ENCODE measurements at places on chromosomes 5 and 9.
A peak's percentile ranks its signal among the peaks of the same experiment; 100 is the strongest.

DNA sequence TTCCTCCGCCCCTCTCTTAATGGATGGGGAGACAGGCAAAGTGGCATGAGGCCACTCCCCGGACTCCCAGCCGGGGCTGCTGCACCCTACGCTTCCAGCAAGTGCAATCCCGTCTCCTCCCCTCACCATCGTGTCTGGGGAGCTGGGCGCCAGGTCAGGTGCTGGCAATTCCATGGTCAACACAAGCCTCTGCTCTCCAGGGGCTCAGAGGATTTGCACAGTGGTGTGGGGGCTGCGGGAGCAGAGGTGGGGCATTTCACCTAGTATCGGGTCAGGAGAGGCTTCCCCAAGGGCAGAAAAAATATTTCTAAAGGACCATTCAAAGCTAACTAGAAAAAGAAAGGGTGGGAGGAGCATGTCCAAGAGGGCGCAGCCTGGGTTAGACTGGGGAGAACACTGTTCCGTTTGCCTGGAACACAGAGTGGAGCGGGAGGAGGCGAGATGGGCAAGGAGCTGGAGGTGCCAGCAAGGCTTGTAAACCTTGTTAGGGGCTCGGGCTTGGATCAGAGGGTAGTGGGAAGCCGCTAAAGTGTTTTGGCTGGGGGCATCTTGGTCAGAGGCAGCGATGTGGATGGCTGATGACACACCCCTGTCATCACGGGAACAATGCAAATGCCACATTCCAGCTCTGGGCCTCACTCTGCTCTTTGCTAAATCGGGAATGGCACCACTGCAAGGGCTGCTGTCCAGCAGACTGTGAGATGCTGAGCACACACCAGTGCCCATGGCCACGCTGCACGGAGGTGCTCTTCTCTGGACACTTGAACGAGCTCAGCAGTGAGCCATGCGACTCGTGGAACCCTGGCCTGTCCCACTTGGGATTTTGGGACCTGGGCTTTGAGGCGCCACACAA, 191.7 kb downstream of the CDK5RAP2 start:
- DNase-seq = peak; percentile 64

GRCh38 chr9:27489087-27489876, 34.8 kb upstream of the IFNK start:
- no peak for DNase-seq

- no peak for DNase-seq
These were observed 153.5 kb upstream of the STK32A start for GRCh38 chr5:147081311-147081764.

- no peak for DNase-seq
These were observed 456.9 kb downstream of the RASEF start for GRCh38 chr9:82606071-82606470.

- no peak for DNase-seq
These were observed 112.2 kb upstream of the SMC2 start for GRCh38 chr9:103981912-103982311.

DNA sequence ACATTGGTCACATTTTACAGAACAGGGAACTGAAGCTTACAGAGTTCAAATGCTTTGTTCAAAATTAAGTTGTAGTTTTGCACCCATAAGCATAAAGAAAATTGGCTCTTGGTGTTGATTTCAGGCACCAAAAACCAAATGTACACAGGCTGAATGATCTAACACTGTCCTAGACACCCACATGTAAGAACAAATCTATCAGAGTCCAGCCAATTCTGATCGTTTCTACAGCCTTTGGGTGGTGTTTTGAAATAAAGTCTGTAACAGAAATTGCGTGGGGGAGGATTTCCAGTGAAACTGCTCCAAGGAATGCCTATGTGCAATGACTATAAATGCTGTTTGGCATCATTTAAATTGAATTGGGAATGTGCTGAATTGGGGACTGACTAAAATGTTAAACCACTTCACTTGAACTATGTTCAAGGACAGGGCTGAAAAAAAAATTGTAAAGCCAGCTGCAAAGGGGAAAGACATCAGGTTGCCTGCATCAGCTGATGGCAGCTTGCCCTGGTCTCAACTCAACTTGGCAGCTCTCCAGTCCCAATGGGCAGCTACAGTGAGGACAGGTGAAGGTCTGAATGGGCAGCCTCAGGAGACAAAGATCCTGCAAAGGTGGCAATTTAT, 92.2 kb upstream of the TRPC7 start:
- no peak for DNase-seq

DNA sequence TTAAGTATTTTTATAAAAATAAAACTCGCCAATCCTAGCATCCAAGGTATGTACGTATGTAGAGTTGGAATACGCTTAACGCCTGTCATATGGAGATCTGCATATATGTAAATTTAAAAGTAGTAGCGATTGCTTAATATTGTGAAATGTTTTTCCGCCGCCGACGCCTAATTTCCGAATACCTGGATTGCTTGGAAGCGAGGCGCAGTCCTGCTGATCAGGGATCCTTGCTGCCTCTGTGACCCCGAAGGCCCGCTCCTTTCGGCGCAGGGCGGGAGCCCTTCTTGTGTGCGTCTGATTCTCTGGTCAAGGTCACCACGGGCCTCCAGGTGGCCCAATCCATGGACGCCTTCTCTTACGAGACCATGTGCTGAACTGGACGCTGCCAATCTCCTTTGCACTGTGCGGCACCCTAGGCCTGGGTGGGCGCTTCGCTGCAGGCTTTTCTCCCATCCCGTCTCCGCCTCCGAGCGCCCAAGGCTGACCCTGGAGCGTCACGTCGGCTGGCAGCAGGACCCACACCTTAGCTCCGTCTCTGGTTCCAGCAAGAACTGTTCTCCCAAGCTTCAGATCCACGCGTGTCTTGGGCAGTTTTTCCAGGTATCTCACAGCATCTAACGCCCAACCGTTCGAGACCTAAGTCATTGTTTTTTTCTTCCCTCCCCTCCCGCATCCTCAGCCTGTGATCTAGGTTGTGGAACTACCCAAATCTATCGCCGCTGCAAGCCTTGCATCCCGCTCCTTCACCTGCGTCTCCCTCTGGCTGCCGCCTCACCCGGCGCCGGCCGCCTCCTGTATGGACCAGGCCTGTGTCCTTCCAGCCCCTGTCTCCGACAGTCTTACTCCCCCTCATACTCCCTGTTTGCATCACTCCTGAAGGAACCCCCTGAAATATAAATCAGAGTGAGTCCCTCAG, 3.6 kb upstream of the TRIM41 start:
- DNase-seq = no peak

- DNase-seq = no peak
These were observed 245.1 kb downstream of the AOPEP start for GRCh38 chr9:94971378-94972131.

- DNase-seq = peak; percentile 28
These were observed 1.6 kb downstream of the FABP6 start for GRCh38 chr5:160230686-160231527.

DNA sequence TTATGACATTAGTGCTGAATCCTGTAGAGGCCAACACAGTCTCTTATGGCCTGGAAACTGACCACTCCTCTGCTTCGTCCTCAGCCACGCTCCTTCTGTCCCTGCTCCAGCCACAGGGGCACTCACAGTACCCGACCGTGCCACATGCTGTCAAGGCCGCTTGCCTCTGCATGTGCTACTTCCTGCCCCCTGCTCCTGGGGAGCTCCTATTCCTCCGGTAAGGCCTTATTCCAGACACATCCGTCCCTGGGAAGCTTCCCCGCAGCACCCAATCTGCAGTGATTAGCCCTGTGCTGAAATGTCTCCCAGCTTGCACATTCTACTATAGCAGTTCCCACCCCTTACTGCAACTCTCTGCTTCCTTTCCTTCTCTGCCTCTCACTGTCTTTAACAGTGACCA, 187.5 kb downstream of the CRB2 start:
- no peak for DNase-seq

DNA sequence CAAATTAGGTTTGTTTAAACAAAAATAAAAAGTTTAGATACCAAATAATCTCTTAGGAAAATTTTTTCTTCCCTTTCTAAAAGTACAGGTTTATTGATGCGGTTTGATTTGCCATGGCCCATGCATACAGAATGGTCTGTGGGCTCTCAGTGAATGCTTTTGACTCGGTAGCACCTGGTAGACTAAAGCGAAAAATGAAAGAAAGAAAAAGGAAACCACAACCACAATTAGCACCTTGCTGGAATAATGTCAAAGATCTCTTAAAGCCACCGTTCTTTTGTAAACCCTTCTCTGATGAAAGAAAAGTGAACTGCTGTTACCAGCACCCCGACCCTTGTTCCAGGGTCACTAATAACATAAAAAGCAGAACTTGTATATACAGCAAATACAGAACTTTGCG, 157.9 kb downstream of the NFIB start:
- no peak for DNase-seq

- DNase-seq = peak; percentile 37
These were observed 41.0 kb upstream of the FCN2 start for GRCh38 chr9:134839455-134840125.

DNA sequence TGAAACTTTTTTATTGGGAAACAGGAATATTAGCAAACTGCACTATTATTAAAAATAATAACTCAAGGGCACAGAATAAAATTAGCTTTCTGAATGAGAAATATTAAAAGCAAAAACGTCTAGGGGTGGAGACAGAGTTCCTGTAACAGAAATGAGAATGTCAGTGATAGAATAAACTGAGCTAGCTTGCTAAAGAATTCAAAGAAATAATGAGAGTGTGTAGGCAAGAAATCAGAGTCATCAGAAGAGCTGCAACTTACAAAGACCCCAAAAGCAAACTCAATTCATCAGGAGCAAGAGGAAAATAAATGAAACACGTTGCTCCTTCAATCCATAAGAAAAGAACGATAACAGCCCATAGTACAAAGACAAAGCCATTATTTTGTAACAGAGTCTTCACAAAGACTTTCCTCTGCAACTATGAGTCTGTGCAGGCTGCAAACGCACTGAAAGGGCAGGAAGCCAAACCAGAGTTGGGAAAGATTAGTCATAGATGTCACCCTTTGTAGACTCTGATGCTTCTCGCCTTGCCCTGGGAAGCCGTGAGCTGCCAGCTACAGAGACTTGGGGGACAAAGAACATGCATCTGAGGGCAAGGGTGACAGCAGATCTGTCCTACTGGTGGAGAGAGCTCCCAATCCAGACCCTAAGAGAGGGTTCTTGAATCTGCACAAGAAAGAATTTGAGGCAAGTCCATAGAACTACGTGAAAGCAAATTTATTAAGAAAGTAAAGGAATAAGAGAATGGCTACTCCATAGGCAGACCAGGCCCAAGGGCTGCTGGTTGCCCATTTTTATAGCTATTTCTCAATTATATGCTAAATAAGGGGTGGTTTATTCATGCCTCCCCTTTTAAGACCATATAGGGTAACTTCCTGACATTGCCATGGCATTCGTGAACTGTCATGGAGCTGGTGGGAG, 40.8 kb downstream of the SHC3 start:
- DNase-seq = peak; percentile 49

- DNase-seq = no peak
These were observed 43.3 kb downstream of the PRELID2 start for GRCh38 chr5:145791866-145792265.

DNA sequence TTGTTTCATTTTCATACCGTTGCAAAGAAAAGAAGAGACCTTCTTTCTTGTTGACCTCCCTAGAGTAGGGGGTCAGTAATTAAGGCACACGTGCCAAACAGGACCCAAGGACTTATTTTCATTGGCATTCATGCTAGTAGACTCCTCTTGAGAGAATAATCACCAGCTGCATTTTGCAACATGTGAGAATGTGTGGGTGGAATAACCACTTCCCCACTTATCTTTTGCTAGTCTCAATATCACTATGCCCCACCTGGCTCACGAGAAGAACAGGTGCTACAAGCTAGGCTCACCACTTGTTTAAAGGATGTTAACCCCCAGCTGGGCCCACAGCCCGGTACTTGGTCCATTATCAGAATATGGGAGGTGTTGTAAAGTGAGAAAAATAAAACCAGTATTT, 460.7 kb upstream of the MEF2C start:
- no peak for DNase-seq

GRCh38 chr5:153959134-153959957, 79.4 kb downstream of the FAM114A2 start:
- DNase-seq = no peak

DNA sequence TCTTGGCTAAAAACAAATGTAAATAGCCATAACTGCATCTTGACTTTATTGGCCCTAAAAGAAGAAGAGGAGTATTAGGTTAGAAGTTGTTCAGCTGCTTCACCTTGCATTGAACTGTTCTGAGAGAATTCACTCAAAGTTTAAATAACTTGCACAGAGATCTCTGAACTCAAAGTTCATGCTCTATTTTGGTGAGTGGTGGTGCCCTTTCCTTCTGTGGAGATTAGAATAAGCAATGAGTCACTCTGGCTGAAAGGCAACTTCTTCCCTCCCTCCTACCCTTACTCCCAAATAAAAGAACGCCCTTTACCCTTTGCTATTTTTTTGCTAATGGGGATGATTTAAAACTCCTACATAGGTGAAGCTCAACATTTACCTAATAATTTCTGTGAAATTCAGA, 48.9 kb downstream of the ERMP1 start:
- DNase-seq = no peak

DNA sequence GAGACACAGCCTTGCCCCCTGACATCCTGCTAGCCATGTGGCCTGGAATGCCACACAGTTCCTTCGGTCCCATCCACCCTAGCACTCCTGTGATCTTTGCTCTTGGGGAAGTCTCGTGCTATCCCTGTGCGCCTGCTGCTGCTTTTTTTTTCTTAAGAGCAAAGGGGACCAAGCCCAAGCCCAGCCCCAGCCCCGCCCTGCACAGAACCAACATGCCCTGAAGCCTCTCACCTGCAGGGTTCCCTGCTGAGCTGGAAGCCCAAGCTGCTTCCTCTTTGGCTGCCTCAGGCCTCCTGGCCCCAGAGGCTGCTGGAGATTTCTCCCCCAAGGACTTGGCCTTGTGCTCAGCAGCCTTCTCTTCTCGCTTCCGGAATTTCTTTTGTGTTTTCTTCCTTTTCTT, 1.8 kb downstream of the SURF6 start:
- no peak for DNase-seq

DNA sequence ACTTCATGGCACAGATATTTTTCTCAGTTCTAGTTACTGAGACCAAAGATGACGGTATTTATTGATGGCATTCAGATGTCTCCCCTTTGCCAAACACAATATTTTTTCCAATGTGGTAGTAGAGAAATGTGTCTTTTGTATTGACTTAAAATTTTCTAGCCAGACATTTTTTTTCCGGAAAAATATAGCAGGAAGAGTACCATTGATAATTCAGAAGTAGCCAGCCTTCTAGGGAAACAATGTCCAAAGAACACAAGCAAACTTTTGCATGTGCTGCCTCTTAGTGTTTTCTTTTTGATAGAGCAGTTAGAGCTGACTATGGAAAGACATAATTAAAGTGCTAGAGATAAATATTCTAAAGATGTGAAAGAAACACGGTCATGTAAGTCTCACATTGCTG, 231.4 kb downstream of the MARCHF11 start:
- DNase-seq = no peak

- no peak for DNase-seq
These were observed 608 bp downstream of the ENTR1 start for GRCh38 chr9:136409557-136410455.

- DNase-seq = no peak
These were observed 148.3 kb upstream of the PIK3R1 start for GRCh38 chr5:68067291-68067690.

Data from Right ventricle myocardium superior (tissue), 1 donor.